ENCODE measurements at places on chromosomes 5 and 9. TPM values are rescaled to one million over a fixed set of nuclear protein-coding genes. Genes with fewer than 3 reads are reported as not detected.

GRCh38 chr5:57072218-57072892 is 101.5 kb upstream of the GPBP1 start:
- H3K36me3 ChIP-seq: no peaks in the 10 kb centered on the region
- H3K27me3 ChIP-seq: no peaks in the 10 kb centered on the region
- H3K27ac ChIP-seq: no peak overlapping the region
- H3K4me1 ChIP-seq: no peaks in the 10 kb centered on the region

JAKMIP2 gene
- total RNA-seq: 2.9 TPM

PCDHGA8 gene
- total RNA-seq: 1.7 TPM

GRCh38 chr9:129193655-129194054 is 15.6 kb upstream of the IER5L start:
- H3K4me1 ChIP-seq: peaks cover 11% of the 10 kb centered on the region
- DNase-seq: no peak
- H3K4me3 ChIP-seq: no peak overlapping the region

STK32A gene
- total RNA-seq: 0.38 TPM

LCN6 gene
- 2.5 TPM for total RNA-seq

NFIB gene
- total RNA-seq: 20.0 TPM

SETX gene
- total RNA-seq: 35.9 TPM

DNA sequence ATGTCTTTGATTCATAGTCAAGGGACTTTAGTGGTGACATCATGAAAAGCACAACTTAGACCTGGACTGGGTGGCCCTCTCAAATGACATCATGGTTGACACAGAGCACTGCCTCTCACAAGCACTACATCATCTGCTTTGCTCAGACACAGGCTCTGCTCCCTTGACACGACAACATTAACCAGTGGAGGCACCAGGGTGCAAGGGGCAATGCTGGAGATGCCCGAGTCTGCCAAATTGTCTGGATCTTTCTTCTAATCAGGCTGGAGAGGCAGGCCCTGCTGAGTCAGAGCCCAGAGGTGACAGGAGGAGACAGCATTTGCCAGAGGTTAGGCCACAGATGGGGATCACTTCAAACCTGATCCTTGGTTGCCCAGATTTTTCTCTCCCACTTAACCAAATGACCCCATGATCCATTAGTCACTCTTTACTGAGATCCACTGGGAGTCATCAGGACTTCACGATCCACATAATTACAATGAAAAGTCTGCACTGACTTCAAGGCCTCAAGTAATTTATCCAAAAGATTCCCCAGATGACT is 174.4 kb downstream of the SLIT3 start:
- H3K4me1 ChIP-seq: no peaks in the 10 kb centered on the region
- no peaks in the 10 kb centered on the region for H3K36me3 ChIP-seq
- DNase-seq: no peak
- no peak overlapping the region for H3K4me3 ChIP-seq

GRCh38 chr9:1919229-1919628 is 95.9 kb upstream of the SMARCA2 start:
- H3K27me3 ChIP-seq: peaks cover 29% of the 10 kb centered on the region
- H3K4me3 ChIP-seq: no peak overlapping the region

GRCh38 chr5:127963931-127964330 is 119.6 kb upstream of the SLC12A2 start:
- peaks cover 10% of the 10 kb centered on the region for H3K4me1 ChIP-seq
- no peak overlapping the region for H3K4me3 ChIP-seq
- no peak overlapping the region for H3K27ac ChIP-seq
- no peaks in the 10 kb centered on the region for H3K36me3 ChIP-seq
- no peak for DNase-seq

- H3K27me3 ChIP-seq: peaks cover 63% of the 10 kb centered on the region
- H3K36me3 ChIP-seq: no peaks in the 10 kb centered on the region
- no peak overlapping the region for H3K4me3 ChIP-seq
Observed at GRCh38 chr9:135583688-135584011, 22.1 kb downstream of the PAEP start.

FGF18 gene
- 0.29 TPM for total RNA-seq

CARTPT gene
- total RNA-seq: not detected

DNA sequence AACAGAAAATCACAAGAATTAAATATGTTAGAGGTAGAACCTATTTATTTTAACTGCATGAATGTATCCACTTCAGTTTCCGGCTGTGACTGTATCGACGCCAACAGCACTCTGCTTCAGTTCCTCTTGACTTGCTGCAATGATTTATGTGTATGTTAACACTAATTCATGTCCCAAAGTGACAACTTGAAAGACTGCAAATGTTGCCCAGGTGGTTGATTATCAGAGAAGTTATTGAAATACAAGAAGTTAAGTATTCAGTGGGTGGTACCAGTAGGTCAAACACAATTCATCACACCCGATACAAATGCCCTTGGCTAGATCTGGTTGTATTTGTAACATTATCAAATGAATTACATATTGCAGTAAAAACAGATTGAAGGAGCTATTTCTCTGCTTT is 622.7 kb upstream of the CDH18 start:
- no peaks in the 10 kb centered on the region for H3K27me3 ChIP-seq
- no peak overlapping the region for H3K27ac ChIP-seq
- H3K4me1 ChIP-seq: no peaks in the 10 kb centered on the region
- DNase-seq: no peak
- no peak overlapping the region for H3K4me3 ChIP-seq
- H3K36me3 ChIP-seq: no peaks in the 10 kb centered on the region

Measured in esophagus squamous epithelium (tissue), 5 donors.